GM13976 (cell line): ENCODE measurements at places on chromosomes 2 and 18.

- DNase-seq: no peak
Measured at GRCh38 chr18:28208268-28208667, 31.3 kb upstream of the CDH2 start.

- peak; percentile 40 for DNase-seq
Measured at GRCh38 chr18:31042406-31043181, at the start of gene DSC3. Gene DSC3 (minus strand): TSS chr18:31042742. CDS start chr18:31042660, 82 bp downstream.

- no peak for DNase-seq
Measured at GRCh38 chr2:9249020-9249800, 42.6 kb downstream of the ASAP2 start.

- no peak for DNase-seq
Measured at GRCh38 chr2:212027681-212028628, 510.6 kb downstream of the ERBB4 start.

- no peak for DNase-seq
Measured at GRCh38 chr2:224325941-224326340, 76.0 kb downstream of the FAM124B start.

- no peak for DNase-seq
Measured at GRCh38 chr2:37084797-37085196, 479 bp downstream of the GPATCH11 start.

GRCh38 chr18:63422864-63423304 is 608 bp upstream of the VPS4B start:
- DNase-seq: no peak

DNA sequence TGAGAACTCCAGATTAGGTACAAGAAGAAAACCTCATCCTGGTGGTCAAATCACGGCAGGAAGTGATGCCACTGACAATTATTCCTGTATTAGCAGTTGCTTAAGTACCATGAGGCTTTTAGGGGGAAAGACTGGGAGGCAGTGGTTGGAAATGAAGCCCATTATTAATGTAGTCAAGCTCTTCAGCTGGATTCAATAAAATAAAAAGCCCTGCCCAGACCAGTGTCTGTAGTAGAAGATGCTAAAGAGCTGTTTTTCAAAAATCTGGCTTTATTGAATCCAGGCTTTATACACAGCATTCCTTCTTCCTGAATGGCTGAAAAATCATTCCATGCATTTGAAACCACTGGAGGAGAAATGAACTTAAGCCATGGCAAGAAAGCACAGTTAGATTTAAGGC is 155.2 kb downstream of the BCL2 start:
- DNase-seq: no peak
